ENCODE measurements at places on chromosomes 7 and 10.
A peak's percentile ranks its signal among the peaks of the same experiment; 100 is the strongest.

DNA sequence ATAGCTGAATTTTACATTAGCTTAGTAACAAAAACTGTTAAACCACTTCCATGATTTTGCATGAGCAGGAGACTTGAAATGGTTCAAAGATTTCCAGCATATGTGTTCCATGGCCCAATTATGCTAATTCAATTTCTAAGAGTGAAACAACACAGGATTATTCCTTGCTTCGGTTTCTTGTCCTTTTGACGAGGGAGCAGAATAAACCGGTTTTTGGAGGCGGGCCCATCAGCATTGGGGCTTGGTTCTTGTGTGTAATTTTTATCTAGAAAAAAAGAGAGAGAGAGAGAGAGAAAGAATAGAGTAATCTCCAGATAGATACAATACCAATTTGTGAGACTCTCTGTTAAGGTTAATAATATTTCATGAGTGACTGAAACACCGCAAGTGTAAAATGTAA lies 159.5 kb upstream of the ETV1 start:
- no peak overlapping the region for H3K27ac ChIP-seq
- no peak overlapping the region for H3K4me3 ChIP-seq
- H3K4me1 ChIP-seq, result no peaks in the 10 kb centered on the region

DNA sequence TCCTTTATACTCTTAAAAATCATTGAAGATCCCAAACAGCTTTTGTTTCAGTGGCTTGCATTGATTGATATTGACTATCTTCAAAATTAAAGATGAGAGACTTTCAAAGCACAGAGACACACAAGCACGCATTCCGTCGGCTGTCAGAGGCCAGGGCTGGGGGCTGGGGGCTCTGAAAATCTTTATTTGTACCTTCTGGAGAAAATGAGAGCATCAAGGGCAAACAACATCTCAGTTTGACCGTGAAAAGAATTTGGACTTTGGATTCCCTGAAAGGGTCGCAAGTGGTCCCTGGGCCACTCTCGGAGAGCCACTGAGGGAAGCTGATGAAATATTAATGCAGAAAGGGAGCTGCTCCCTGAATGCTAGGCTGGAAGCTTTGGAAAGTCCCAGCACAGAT lies 96.4 kb downstream of the CHST15 start:
- no peak for DNase-seq
- H3K27ac ChIP-seq, result no peak overlapping the region
- H3K4me3 ChIP-seq, result no peak overlapping the region
- H3K4me1 ChIP-seq, result peaks cover 3% of the 10 kb centered on the region
- H3K27me3 ChIP-seq, result peaks cover 2% of the 10 kb centered on the region

DNA sequence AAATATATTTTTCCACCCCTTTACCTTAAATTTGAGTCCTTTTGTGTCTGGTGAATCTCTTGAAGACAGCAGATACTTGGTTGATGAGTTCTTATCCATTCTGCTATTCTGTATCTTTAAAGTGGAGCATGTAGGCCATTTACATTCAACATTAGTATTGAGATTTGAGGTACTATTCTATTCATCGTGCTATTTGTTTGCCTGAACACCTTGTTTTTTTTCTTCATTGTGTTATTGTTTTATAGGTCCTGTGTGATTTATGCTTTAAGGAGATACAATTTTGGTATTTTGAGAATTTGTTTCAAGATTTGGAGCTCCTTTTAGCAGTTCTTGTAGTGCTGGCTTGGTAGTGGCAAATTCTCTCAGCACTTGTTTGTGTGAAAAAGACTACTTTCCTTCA lies 29.9 kb downstream of the GDI2 start:
- no peaks in the 10 kb centered on the region for H3K4me1 ChIP-seq
- no peaks in the 10 kb centered on the region for H3K27me3 ChIP-seq
- no peak overlapping the region for H3K4me3 ChIP-seq
- peaks cover 29% of the 10 kb centered on the region for H3K36me3 ChIP-seq
- H3K27ac ChIP-seq, result no peak overlapping the region
- DNase-seq, result no peak

GRCh38 chr10:26725837-26726727 lies 28.6 kb downstream of the PDSS1 start:
- peaks cover 15% of the 10 kb centered on the region for H3K36me3 ChIP-seq
- H3K4me1 ChIP-seq, result no peaks in the 10 kb centered on the region
- H3K4me3 ChIP-seq, result no peak overlapping the region
- H3K27me3 ChIP-seq, result no peaks in the 10 kb centered on the region
- no peak overlapping the region for H3K27ac ChIP-seq

GRCh38 chr7:132977234-132977633 lies 104.7 kb downstream of the CHCHD3 start:
- H3K4me1 ChIP-seq, result peaks cover 1% of the 10 kb centered on the region
- H3K27me3 ChIP-seq, result no peaks in the 10 kb centered on the region
- no peak overlapping the region for H3K4me3 ChIP-seq
- H3K27ac ChIP-seq, result no peak overlapping the region

- H3K4me1 ChIP-seq, result peaks cover 2% of the 10 kb centered on the region
- no peak overlapping the region for H3K4me3 ChIP-seq
- H3K27me3 ChIP-seq, result no peaks in the 10 kb centered on the region
- no peak overlapping the region for H3K27ac ChIP-seq
These were observed 81.9 kb downstream of the CREM start for GRCh38 chr10:35208536-35208935.

- no peaks in the 10 kb centered on the region for H3K27me3 ChIP-seq
- no peak overlapping the region for H3K27ac ChIP-seq
- H3K4me3 ChIP-seq, result no peak overlapping the region
- H3K36me3 ChIP-seq, result no peaks in the 10 kb centered on the region
These were observed 214.6 kb downstream of the KIF20B start for GRCh38 chr10:89915968-89916367.

DNA sequence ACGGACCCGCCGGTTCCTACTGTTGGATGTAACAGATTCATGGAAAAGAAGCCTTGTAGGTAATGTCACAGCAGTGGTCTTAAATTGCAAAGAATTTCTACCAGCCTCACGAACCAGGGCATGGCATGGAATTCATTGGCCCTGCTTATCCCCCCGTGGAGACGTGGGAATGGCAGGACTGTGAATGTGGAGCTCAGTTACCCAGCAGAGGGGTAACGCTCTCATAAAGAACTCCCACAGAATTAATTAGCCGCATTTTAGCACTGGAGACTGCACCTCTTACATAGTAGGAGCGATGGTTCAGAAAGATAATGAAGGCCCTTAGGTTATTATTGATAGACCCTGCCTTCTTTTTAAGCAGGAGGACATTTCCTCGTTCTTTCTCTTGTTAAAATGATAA lies 715.4 kb downstream of the AUTS2 start:
- DNase-seq, result no peak
- H3K36me3 ChIP-seq, result no peaks in the 10 kb centered on the region
- no peak overlapping the region for H3K4me3 ChIP-seq
- no peaks in the 10 kb centered on the region for H3K27me3 ChIP-seq
- H3K4me1 ChIP-seq, result no peaks in the 10 kb centered on the region

GRCh38 chr7:4837803-4838625 lies 23.8 kb downstream of the PAPOLB start:
- no peak for DNase-seq
- H3K27ac ChIP-seq, result no peak overlapping the region
- H3K27me3 ChIP-seq, result peaks cover 1% of the 10 kb centered on the region
- no peak overlapping the region for H3K4me3 ChIP-seq

DNA sequence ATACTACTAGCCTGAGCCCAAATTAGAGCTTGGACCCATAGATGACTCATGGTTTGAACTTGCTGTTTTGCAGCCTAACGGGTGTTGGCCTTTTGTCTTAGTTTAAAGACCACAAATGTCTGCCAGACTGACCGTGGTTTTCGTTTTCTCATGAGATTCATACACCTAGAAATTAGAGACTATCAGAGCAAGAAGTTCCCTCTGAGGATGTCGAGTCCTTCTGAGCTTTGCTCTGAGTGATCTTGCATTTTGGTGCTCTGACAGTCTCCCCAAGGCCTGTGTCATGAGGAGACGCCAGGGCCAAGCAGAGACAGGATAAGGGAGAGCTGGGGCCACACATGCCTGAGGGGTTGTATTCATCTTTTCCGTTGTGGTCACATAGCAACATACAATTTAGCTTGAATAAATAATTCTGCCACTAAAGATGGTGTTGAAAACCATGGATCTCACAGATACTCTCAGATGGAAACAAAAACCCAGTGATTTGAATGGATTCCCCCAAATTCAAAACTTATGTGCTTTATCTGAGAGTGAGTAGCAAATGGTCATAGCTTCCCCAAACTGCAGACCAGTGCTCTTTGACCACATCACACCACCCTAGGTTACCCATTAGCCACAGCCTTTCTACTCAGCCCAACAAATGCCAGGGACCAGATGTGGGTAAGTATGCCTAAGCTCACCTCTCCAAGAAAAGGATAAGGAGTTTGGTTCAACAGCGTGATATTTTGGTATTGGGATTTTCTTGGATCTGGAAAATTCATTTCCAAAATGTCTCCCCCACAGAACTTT lies 762.0 kb upstream of the IGFBP3 start:
- no peak overlapping the region for H3K4me3 ChIP-seq
- H3K4me1 ChIP-seq, result no peaks in the 10 kb centered on the region
- no peaks in the 10 kb centered on the region for H3K36me3 ChIP-seq
- DNase-seq, result peak; percentile 3
- H3K27me3 ChIP-seq, result no peaks in the 10 kb centered on the region
- H3K27ac ChIP-seq, result no peak overlapping the region

DNA sequence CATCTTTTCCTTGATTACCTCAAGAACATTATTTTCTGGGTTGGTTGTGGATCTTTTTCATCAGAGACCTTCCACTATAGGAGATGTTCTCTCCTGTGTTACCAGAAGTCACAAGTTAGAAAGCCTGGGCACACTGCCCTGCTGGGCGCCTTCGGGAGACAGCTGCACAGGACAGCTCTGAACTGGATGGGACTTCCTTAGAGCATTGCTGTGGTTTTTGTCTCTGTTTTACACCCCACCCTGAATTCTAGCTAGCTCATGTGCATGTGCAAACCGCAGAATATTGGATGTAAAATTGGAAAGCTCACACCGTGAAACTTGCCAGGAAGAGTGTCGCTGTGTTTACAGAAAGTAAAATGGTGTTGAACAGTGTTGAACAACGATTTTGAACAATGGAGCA lies 54.4 kb upstream of the SEC61G start:
- H3K4me1 ChIP-seq, result peaks cover 12% of the 10 kb centered on the region
- H3K4me3 ChIP-seq, result no peak overlapping the region
- no peak for DNase-seq
- H3K27me3 ChIP-seq, result no peaks in the 10 kb centered on the region
- H3K27ac ChIP-seq, result no peak overlapping the region

- peaks cover 7% of the 10 kb centered on the region for H3K4me1 ChIP-seq
- H3K36me3 ChIP-seq, result no peaks in the 10 kb centered on the region
- no peak for DNase-seq
- H3K27ac ChIP-seq, result no peak overlapping the region
- H3K27me3 ChIP-seq, result no peaks in the 10 kb centered on the region
These were observed 351.9 kb upstream of the CELF2 start for GRCh38 chr10:10665750-10666149.

DNA sequence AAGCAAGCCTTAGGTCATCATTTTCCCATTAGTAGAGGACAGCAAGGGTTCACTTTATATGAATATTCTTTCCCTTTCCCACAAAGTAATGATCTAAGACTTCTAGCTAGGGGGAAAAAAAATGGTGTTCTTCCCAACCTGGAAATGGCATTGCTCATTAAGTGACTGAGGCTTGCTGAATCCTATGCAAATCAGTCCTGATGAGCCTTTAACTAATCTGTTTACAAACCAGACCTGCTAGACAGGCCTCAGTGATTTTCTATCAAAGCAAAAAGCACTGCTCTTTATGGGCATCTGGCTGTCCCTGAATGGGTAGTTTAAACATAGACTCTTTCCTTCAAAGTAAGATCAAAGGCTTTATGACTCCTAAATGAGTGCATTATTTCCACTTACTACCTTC lies 146.3 kb downstream of the HIBADH start:
- no peak for DNase-seq
- peaks cover 2% of the 10 kb centered on the region for H3K4me1 ChIP-seq
- H3K27me3 ChIP-seq, result no peaks in the 10 kb centered on the region
- H3K4me3 ChIP-seq, result no peak overlapping the region
- no peak overlapping the region for H3K27ac ChIP-seq
- no peaks in the 10 kb centered on the region for H3K36me3 ChIP-seq

- no peaks in the 10 kb centered on the region for H3K36me3 ChIP-seq
- peak; percentile 8 for DNase-seq
- H3K4me3 ChIP-seq, result peak overlapping the region; percentile 24
- H3K27ac ChIP-seq, result no peak overlapping the region
These were observed 88.8 kb upstream of the LYZL1 start for GRCh38 chr10:29199941-29200679.

DNA sequence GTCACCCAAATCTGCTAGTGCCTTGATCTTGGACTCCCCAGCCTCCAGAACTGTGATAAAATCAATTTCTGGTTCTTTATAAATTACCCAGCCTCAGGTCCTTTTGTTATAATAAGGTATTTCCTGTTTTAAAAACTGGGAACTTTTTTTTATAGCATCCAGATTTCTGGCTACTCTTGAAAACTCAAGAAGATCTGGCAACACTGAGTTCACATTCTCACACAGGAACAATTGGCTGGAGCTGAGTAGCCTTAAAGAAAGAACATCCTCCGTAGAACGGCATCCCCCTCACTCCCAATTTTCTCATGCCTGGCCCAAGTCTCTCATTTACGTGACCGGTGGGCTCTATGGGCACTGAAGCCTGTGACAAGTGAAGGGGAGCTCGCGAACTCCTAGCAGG lies 47.1 kb downstream of the SLC35G1 start:
- H3K27ac ChIP-seq, result no peak overlapping the region
- H3K36me3 ChIP-seq, result no peaks in the 10 kb centered on the region
- H3K4me1 ChIP-seq, result no peaks in the 10 kb centered on the region

GRCh38 chr10:133096616-133097269 lies 9.0 kb downstream of the ADGRA1 start:
- DNase-seq, result no peak
- H3K4me3 ChIP-seq, result no peak overlapping the region
- H3K27me3 ChIP-seq, result peaks cover 26% of the 10 kb centered on the region

DNA sequence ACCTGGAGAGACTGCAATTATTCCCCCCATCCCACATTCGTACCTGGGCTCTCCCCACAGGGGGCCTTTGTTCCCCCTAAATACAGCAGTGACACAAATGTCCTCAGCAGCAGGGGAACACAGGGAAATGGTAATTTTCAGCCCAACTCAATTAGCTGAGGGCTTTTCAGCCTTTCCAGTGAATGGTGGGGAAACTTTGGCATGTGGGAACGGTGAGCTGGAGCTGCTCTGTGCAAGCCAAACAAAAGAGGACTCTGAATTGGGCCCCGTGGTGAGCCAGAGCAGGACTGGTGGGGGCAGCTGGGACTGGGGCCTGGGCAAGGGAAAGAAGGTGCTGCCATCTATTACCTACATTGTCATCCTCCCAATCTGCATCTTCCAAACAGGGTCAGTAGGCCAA lies 51.0 kb downstream of the FBXW4 start:
- H3K27ac ChIP-seq, result no peak overlapping the region
- peaks cover 8% of the 10 kb centered on the region for H3K36me3 ChIP-seq
- H3K4me3 ChIP-seq, result no peak overlapping the region
- H3K4me1 ChIP-seq, result no peaks in the 10 kb centered on the region
- no peak for DNase-seq

DNA sequence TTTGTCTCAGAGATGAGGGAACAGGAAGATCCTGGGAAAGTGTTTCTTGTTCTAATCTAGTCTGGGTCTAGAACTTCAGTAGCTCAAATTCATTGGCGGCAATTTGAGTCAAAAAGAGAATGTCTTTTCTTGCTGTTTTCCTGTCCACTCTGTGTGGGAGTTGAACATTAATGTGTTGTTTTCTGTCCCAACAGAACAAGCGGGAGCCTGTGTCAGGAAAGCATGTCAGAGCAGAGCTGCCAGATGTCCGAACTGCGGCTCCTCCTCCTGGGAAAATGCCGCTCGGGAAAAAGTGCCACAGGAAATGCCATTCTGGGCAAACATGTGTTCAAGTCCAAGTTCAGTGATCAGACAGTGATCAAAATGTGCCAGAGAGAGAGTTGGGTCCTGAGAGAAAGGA lies 16.0 kb downstream of the GIMAP8 start:
- no peaks in the 10 kb centered on the region for H3K27me3 ChIP-seq
- H3K4me1 ChIP-seq, result no peaks in the 10 kb centered on the region
- no peak overlapping the region for H3K27ac ChIP-seq
- H3K4me3 ChIP-seq, result no peak overlapping the region
- no peak for DNase-seq

Measured in IMR-90 (cell line).